ENCODE measurements at places on chromosomes 6 and 20.

- DNase-seq = no peak
These were observed 185.0 kb upstream of the PDE10A start for GRCh38 chr6:165848086-165848426.

DNA sequence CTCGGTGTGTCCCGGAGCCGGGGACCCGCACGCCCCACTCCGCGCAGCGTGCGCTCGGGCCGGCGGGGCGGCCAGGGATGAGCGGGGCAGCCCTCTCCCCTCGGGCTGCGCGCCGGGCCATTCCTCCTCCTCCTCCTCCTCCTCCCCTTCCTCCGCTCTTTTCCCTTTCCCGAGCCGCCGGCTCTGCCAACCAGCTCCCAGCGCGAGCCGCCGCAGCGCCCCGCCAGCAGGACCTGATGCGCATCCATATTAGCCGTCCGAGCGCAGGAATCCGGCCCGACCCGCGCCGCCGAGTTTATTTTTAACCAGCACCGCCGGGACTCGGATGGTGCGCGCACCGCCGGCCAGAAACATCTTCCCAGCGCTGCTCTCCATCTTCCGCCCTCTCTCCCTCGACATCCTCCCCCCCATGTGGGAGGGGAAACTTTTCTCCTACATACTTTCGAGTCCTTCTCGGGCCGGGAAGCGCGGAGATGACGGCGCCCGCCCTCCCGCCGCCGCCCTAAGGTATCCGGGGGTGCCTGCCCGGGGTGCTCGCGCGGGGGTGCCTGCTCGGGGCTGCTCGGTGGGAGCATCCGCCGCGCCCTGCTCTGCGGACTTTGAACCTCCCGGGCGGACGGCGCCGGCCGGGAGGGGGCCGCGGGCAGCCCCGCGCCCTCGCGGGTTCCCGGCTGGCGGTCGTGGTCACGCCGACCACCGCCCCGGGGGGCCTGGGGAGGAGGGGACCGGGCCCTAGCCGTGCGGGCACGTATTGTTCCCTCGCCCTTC is 619 bp downstream of the RREB1 start:
- no peak for DNase-seq

GRCh38 chr20:53878262-53879047 is 191.9 kb downstream of the BCAS1 start:
- no peak for DNase-seq

- DNase-seq = no peak
These were observed 946 bp downstream of the BEND3 start for GRCh38 chr6:107114213-107114925.

DNA sequence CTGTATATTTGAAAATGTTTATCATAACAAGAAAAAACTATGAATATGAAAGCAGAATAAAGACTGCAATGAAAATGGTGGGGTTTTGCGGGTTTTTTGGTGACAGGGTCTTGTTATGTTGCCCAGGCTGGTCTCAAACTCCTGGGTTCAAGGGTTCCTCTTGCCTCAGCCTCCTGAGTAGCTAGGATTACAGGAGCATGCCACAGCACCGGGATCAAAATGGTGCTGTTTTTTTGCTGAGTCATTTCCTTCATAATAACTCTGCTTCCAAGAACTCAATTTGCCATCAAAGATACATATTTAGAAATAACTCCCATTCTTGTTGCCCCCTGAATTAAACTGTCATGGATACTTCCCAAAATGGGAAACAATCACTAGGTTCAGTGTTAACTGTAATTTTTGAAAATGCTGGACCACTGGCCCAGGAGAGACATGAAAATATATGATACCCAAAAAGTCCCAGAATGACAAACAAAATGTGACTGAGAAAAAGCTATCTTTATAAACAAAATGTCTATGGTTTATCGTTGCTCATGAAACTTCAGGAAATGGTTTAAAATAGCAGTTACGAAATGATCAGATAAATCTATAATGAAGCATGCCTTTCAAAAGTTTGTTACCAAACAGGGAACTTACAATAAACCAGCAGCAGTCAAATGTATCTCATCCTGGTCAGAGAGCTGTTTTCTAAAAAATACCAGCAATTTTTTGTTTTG is 32.2 kb downstream of the ILRUN start:
- no peak for DNase-seq

DNA sequence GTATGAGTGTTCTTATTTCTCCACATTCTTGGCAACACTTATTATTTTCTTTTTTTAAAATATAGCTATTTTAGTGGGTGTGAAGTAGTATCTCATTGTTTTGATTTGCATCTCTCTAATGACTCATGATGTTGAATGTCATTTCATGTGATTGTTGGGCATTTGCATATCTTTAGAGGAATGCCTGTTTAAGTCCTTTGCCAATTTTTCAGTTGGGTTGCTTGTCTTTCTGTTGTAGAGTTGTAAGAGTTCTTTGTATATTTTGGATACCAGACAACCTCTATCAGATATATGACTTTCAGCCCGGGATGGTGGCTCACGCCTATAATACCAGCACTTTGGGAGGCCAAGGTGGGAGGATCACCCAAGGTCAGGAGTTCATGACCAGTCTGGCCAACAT is 5.1 kb upstream of the POPDC3 start:
- DNase-seq = no peak

- DNase-seq = no peak
These were observed 166.0 kb upstream of the SCGN start for GRCh38 chr6:25485821-25486534.

- DNase-seq = no peak
These were observed 62.9 kb downstream of the B3GAT2 start for GRCh38 chr6:70894001-70894400.

DNA sequence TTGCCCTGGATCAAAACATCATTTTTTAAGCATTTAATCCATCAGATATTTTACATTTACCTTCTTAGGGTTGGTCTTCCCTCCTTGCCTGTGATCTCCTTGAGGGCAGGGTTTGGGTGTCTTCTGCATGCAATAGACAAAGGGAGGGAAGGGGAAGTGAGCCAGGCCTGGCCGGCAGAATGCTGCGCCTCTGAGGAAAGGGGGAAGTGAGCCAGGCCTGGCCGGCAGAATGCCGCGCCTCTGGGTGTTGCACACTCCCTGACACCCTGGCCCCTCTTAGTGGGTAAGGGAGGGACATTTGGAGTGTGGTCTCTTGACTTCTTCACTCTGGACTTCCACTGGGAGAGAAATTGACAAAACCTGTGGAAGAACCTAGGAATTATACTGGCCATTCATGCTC is 12.4 kb downstream of the PSMF1 start:
- DNase-seq = no peak

DNA sequence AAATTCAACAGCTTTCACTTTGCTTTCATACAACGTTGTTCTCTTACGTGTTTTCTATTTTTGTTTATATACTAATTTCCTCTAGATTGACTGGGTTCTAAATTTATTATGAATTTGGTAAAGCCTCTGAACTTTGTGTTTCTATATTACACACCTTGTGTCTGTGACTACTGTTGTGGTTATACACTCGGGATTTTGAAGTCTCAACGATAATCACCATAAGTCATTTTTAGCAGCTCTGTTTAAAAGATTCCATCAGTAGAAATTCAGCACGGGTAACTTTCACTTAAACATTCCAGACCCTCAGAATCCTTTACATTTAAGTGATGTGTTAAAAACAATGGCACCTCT is 31.8 kb upstream of the HBS1L start:
- no peak for DNase-seq
